ENCODE measurements at places on chromosomes 4 and X. TPM values are rescaled to one million over a fixed set of nuclear protein-coding genes. Genes with fewer than 3 reads are reported as not detected.

Gene CLIC2
- not detected for total RNA-seq

Gene F9
- not detected for total RNA-seq

Gene VSIG1
- total RNA-seq = 2.8 TPM

Gene FAT4
- 1.4 TPM for total RNA-seq

Gene ETDB
- not detected for total RNA-seq

Gene CFI
- total RNA-seq = not detected

Gene ITGB1BP2
- 0.95 TPM for total RNA-seq

Gene RASL11B
- 2.5 TPM for total RNA-seq

Gene MCF2
- total RNA-seq = 0.31 TPM

Gene AWAT2
- not detected for total RNA-seq

Gene LYAR
- total RNA-seq = 59.1 TPM

Gene NAP1L2
- total RNA-seq = 1.6 TPM

Gene TNIP3
- 0.10 TPM for total RNA-seq

Gene PHF8
- total RNA-seq = 10.2 TPM

Gene MXRA5
- 5.5 TPM for total RNA-seq

Gene SMIM20
- total RNA-seq = 21.2 TPM

Gene DCAF4L1
- total RNA-seq = 0.10 TPM

Gene ADH7
- total RNA-seq = not detected

Gene MAGEA9B
- total RNA-seq = not detected

Gene HGFAC
- not detected for total RNA-seq

Gene UNC5C
- total RNA-seq = not detected

Gene VCX
- not detected for total RNA-seq

Gene NKX1-1
- not detected for total RNA-seq

Gene NKAP
- 5.3 TPM for total RNA-seq

Gene UGT8
- 0.18 TPM for total RNA-seq

Gene MORF4L2
- 375 TPM for total RNA-seq

Gene PDHA2
- total RNA-seq = not detected

Gene LINC00632
- total RNA-seq = not detected

Gene POF1B
- 10.6 TPM for total RNA-seq

Gene C4orf36
- 2.8 TPM for total RNA-seq

Gene LONRF3
- not detected for total RNA-seq

Gene PASD1
- total RNA-seq = not detected

Gene ANXA10
- total RNA-seq = not detected

Gene XAGE2
- not detected for total RNA-seq

Gene JAKMIP1
- total RNA-seq = not detected

Gene LUZP4
- not detected for total RNA-seq

Gene SMIM43
- total RNA-seq = not detected

Gene IL3RA
- not detected for total RNA-seq

Gene INTS6L
- total RNA-seq = 6.0 TPM

Gene RTL9
- 0.11 TPM for total RNA-seq

Gene METTL14
- 27.4 TPM for total RNA-seq

Gene MND1
- 10.8 TPM for total RNA-seq

Gene LIMCH1
- total RNA-seq = 0.25 TPM

Gene SPATA18
- 6.8 TPM for total RNA-seq

Gene AFAP1
- total RNA-seq = 35.9 TPM

Gene WWC2
- 24.7 TPM for total RNA-seq

Gene LDB2
- not detected for total RNA-seq
